T follicular helper cell (primary cell): ENCODE measurements at places on chromosomes 13 and 19.

- no peak for DNase-seq
These were observed 14.1 kb downstream of the SLC27A5 start for GRCh38 chr19:58497634-58498170.

GRCh38 chr13:114067886-114068651, 64.4 kb downstream of the RASA3 start:
- DNase-seq = no peak

GRCh38 chr19:42250666-42251531, 4.0 kb downstream of the ERF start:
- no peak for DNase-seq

- DNase-seq = no peak
These were observed 17.8 kb downstream of the GJA3 start for GRCh38 chr13:20142927-20143480.
